ENCODE measurements at places on chromosomes 7 and 10.
A peak's percentile ranks its signal among the peaks of the same experiment; 100 is the strongest.

DNA sequence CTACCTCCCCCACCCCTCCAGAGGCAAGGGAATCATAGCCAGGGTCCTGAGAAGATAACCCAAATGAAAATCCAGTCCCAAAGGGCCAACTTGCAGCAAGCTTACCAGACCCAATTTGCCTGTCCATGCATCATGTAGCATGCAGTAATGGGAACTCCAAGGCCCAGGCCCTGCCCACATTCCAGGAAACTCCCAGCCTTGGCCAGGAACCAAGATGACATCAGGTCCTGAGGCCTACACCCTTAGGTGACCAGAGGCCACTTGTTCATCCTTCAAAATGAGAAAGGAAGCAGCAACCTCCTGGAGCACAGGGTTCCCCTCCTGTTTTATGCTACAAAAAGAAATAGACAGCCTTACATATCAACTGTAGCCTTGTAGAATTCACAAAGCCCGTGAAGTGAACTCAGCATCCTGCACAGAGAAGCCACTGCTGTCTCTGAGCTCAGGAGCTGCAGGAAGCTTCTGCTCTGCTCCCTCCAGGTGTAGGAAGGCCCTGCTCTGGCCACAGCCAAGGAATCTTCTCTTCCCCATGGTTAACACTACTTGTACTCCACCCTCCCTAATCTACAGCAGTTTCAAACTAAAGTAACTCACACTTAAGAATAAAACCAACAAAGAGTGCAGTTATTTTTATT, 30.3 kb upstream of the GRB10 start:
- no peaks in the 10 kb centered on the region for H3K27me3 ChIP-seq
- no peaks in the 10 kb centered on the region for H3K4me1 ChIP-seq
- H3K36me3 ChIP-seq = no peaks in the 10 kb centered on the region
- no peak overlapping the region for H3K4me3 ChIP-seq
- no peak for DNase-seq
- H3K27ac ChIP-seq = no peak overlapping the region

- no peak overlapping the region for H3K4me3 ChIP-seq
- no peak overlapping the region for H3K27ac ChIP-seq
- no peaks in the 10 kb centered on the region for H3K36me3 ChIP-seq
- no peaks in the 10 kb centered on the region for H3K27me3 ChIP-seq
Measured at GRCh38 chr7:32025381-32026082, 44.7 kb downstream of the PDE1C start.

GRCh38 chr10:33100781-33101391, 142.9 kb upstream of the ITGB1 start:
- H3K27me3 ChIP-seq = no peaks in the 10 kb centered on the region
- H3K4me3 ChIP-seq = no peak overlapping the region
- H3K27ac ChIP-seq = no peak overlapping the region
- DNase-seq = no peak
- H3K4me1 ChIP-seq = peaks cover 17% of the 10 kb centered on the region
- H3K36me3 ChIP-seq = no peaks in the 10 kb centered on the region

DNA sequence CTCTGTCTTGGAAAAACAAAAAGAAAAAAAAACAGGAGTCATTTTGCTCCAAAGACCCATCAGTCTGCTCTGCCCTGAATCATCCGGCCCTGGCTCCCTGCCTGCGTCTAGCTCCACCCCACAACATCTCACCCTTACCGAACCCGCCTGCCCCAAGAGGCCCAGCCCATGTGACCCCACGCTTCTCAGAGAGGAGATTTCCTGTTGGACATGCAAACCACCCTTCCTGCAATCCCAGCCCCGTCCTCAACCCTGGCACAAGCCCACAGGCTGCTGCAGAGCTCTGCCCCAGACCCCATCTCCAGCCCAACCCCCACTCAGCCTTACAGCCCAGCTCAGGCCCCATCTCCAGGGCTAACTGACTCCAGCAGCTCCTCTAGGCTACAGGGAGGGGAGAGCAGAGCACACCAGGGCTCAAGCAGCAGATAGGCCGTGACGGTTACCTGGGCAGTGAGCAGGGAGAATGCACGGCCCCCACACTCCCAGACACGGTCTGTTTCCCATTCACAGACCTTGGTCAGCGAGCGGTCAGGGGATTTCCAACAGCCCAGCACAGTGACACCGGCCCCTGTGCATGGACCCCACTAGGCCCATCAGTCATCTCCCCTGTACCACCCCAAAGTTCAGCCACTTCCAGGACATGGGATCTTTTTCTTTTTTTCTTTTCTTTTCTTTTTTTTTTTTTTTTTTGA, 69.9 kb upstream of the GTF2I start:
- no peak overlapping the region for H3K4me3 ChIP-seq
- H3K27ac ChIP-seq = no peak overlapping the region
- peaks cover 6% of the 10 kb centered on the region for H3K36me3 ChIP-seq
- H3K4me1 ChIP-seq = no peaks in the 10 kb centered on the region
- DNase-seq = no peak

DNA sequence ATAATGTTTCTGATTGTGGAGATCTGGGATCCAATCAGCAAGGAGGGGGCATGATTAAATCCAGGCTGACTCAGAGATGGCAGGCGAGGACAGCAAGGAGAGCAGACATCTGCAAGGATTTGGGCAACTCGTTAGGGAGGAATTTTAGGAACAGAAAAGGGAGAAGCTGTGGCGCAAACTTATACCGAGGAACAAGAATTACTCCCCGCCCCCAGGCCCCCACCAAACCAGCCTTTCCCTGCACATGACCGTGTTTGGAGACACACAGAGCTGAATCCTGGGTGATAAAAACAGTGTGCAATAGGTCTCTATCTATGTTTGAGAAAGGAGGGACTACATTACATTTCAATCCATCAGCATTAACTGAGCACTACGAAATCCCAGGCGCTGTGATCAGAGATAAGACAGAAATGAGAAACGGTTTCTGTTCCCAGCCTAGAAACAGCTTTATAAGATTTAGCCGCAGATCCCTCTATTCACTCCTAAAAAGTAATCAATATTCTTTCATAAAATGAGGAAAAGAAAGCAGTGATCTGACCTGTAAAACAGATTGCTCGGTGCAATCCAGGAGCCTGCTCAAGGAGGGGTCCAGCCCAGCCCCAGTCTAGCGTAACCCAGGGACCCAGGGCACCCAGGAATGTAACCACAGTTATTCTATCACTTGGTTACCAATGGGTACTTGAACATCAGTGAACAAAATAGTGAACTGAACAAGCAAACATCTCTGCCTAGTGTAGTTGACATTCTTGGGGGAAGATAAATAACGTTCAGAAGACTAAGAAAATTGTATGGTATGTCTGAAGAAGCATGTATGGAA, 37.2 kb upstream of the RAPGEF5 start:
- peaks cover 10% of the 10 kb centered on the region for H3K4me1 ChIP-seq
- no peak overlapping the region for H3K27ac ChIP-seq
- H3K27me3 ChIP-seq = no peaks in the 10 kb centered on the region
- no peak overlapping the region for H3K4me3 ChIP-seq
- H3K36me3 ChIP-seq = no peaks in the 10 kb centered on the region

GRCh38 chr7:99120501-99120900, 23.4 kb downstream of the SMURF1 start:
- no peak overlapping the region for H3K27ac ChIP-seq
- no peak for DNase-seq

GRCh38 chr7:153027210-153027609, 267.7 kb downstream of the ACTR3B start:
- no peak overlapping the region for H3K4me3 ChIP-seq
- no peak overlapping the region for H3K27ac ChIP-seq
- no peak for DNase-seq
- no peaks in the 10 kb centered on the region for H3K36me3 ChIP-seq
- no peaks in the 10 kb centered on the region for H3K27me3 ChIP-seq

- H3K27ac ChIP-seq = no peak overlapping the region
- DNase-seq = no peak
- no peak overlapping the region for H3K4me3 ChIP-seq
- H3K27me3 ChIP-seq = no peaks in the 10 kb centered on the region
- peaks cover 42% of the 10 kb centered on the region for H3K4me1 ChIP-seq
Measured at GRCh38 chr7:36280840-36281812, 108.5 kb upstream of the ANLN start.

DNA sequence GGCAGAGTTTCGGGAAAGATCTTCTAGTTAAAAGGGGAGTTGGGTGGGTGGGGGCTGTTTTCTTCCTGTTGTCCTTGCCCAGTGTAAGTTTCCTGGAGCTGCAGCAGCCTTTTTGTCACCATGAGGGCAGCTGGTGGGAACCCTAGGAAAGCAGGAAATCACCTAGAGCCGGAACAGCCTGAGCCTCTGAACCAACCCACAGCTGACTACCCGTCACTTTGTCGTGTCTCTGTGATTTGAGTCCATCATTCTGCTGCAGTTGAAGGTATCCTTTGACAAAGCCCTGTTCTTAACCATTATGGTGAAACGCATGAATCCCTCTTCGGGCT, 1.2 kb upstream of the C10orf143 start:
- H3K27ac ChIP-seq = peak overlapping the region; percentile 98
- H3K4me1 ChIP-seq = peaks cover 34% of the 10 kb centered on the region
- no peaks in the 10 kb centered on the region for H3K36me3 ChIP-seq
- DNase-seq = no peak
- H3K27me3 ChIP-seq = no peaks in the 10 kb centered on the region

DNA sequence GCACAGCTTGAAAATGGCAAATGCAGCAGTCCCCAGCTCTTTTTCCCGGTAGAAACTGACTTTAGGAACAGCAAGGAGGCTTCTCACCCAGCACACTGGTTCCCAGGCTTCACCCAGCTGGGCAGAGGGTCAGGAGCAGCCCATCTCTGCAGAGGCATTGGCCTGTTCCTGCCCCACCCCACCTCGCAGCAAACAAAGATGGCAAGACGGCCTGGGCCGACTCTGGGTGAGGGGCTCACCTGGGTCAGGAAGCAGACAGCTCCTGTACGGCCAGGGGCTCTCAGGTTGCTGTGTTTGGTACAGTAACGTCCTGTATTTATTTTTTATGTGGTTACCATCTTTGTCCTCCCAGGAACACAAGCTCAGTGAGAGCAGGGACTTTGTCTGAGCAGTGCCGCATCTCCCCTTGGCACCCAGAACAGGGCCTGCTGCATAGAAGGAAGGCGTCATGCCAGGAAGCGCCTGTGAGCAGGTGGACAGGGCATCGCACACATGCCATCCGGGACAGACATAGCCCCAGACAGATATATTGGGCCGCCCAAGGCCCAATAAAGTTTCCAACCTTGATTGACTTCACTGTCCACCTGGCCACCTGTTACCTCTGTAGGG, 585.0 kb upstream of the FOXK1 start:
- no peak overlapping the region for H3K4me3 ChIP-seq
- no peaks in the 10 kb centered on the region for H3K4me1 ChIP-seq

- peaks cover 64% of the 10 kb centered on the region for H3K36me3 ChIP-seq
- H3K4me3 ChIP-seq = peak overlapping the region; percentile 80
- DNase-seq = peak; percentile 35
Measured at GRCh38 chr10:1050554-1050953, 1.6 kb upstream of the IDI1 start.

- peaks cover 9% of the 10 kb centered on the region for H3K36me3 ChIP-seq
- H3K27ac ChIP-seq = no peak overlapping the region
- H3K4me1 ChIP-seq = no peaks in the 10 kb centered on the region
Measured at GRCh38 chr10:101529725-101530553, 58.1 kb downstream of the POLL start.

DNA sequence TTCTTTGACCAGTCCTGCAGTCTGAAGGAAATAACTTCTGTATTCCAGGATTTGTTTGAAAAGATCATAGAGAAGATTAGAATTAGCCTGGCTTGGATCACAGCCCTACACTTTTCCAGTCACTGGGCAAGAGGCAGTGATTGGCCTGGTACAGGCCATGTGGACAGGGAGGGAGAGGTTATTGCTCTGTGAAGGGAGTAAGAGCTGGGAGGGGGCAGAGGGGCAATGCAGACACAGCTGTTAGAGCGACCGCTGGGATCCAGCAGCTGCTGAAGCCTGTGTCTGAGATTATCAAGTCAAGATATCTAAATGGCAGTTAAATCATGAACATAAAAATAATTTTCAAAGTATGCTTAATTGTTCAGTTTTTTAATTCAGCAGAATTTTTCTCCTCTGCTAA, 257.3 kb downstream of the SDK1 start:
- H3K36me3 ChIP-seq = no peaks in the 10 kb centered on the region
- H3K4me3 ChIP-seq = no peak overlapping the region
- no peaks in the 10 kb centered on the region for H3K27me3 ChIP-seq

DNA sequence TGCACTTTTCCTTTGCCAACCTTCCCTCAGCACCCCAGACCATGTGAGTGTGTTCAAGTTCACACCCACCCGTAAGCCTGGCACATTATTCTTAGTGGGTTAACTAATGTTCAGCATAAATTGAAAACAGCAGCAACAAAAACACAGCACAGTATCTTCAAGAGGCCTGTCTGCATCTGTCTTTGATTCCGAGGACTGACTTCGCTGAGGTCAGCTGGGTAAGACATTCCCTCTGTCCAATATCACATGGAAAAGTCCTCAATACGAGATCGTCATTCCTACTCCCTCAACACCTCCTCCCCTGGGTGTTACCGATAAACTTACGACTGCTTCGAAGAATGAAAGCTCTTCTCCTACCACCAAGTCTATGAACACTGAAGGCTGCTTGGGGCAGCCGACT, 218.8 kb downstream of the SFMBT2 start:
- DNase-seq = no peak
- no peaks in the 10 kb centered on the region for H3K4me1 ChIP-seq
- H3K4me3 ChIP-seq = no peak overlapping the region
- no peaks in the 10 kb centered on the region for H3K27me3 ChIP-seq
- H3K36me3 ChIP-seq = peaks cover 100% of the 10 kb centered on the region
- no peak overlapping the region for H3K27ac ChIP-seq

GRCh38 chr7:91050677-91051076, 213.6 kb upstream of the FZD1 start:
- no peak overlapping the region for H3K27ac ChIP-seq
- no peaks in the 10 kb centered on the region for H3K36me3 ChIP-seq
- H3K4me1 ChIP-seq = no peaks in the 10 kb centered on the region
- H3K4me3 ChIP-seq = no peak overlapping the region

DNA sequence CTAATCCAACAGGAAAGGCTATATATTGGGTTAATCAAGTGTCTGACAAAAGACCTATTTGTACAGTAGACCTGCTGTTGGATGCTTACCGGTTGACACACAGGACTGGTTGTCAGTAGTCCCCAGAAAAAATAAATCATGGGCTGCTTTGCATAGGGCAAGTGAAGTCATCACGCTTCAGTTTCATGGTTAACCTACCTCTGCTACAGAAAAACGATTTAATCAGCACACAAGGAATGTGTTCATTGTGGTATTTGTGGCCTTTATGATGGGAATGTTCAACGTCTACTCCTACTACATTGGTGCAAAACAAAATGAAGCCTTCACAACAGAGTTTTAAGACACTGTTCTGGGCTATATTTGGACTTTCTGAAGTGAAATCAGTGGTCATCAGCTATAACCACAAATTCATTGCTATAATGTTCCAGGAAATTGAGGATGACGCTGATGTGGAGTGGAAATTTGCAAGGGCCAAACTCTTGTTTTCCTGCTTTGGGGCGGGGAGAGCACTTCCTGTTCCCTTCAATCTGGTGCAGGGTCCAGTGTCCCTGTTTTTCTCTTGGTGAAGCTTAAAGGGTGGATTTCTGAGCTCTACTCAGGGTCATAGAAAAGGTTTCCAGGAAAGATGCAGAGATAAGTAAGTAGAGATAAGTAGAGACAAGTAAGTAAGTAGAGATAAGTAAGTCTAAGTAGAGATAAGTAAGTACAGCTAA, 39.3 kb upstream of the GGCT start:
- no peak for DNase-seq
- H3K4me1 ChIP-seq = no peaks in the 10 kb centered on the region
- H3K27ac ChIP-seq = no peak overlapping the region
- H3K4me3 ChIP-seq = no peak overlapping the region
